Stimulated activated CD4-positive, alpha-beta T cell treated with anti-CD3 and anti-CD28 coated beads, TNF-alpha, amount 100 ng/mL, for 4 hours (primary cell): ENCODE measurements at places on chromosomes 6 and 20.

DNA sequence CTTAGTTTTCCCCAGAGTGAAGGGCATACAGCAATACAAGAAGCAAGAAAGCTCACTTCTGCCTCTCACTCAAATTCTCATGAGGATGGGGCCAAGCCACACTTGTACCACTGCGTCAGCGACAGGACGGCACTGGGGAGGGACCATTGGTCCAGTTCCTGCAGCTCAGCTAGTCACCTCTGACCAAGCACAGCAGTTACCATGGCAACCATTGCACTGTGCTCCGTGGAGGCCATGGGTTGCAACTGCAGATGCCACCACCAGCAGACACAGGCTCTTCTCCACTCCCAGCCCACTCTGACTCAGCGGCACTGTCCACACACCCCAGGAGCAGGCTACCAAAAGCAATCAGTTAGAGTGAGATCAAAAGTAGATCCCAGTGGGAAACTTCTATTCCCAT lies 441.1 kb upstream of the ARID1B start:
- no peak for DNase-seq

DNA sequence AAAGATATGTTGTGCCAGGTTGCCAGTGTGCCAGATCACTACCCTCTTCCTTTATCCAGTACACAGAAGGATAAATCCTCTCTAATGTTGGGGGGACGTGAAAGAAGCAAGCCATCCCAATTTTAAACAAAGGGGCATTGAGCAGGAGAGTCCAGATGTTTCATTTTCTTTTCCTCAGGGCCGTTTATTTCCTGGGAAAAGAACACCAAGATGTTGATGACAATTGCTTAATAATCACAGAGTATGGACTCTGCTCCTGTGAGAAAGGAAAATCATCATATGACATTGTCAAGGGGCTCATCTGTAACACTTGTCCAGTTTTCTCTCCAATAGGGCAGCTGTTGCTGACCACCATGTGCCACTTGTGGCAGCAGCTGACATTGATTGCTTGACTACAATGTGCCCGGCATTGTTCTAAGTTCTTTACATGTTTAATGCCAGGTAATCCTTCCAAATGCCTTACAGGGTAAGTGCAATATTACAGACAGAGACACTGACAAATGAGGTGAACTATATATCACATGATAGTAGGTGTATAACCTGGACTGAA lies 161.4 kb downstream of the CD109 start:
- no peak for DNase-seq

GRCh38 chr6:157500022-157500421 lies 119.0 kb downstream of the ZDHHC14 start:
- DNase-seq, result no peak

DNA sequence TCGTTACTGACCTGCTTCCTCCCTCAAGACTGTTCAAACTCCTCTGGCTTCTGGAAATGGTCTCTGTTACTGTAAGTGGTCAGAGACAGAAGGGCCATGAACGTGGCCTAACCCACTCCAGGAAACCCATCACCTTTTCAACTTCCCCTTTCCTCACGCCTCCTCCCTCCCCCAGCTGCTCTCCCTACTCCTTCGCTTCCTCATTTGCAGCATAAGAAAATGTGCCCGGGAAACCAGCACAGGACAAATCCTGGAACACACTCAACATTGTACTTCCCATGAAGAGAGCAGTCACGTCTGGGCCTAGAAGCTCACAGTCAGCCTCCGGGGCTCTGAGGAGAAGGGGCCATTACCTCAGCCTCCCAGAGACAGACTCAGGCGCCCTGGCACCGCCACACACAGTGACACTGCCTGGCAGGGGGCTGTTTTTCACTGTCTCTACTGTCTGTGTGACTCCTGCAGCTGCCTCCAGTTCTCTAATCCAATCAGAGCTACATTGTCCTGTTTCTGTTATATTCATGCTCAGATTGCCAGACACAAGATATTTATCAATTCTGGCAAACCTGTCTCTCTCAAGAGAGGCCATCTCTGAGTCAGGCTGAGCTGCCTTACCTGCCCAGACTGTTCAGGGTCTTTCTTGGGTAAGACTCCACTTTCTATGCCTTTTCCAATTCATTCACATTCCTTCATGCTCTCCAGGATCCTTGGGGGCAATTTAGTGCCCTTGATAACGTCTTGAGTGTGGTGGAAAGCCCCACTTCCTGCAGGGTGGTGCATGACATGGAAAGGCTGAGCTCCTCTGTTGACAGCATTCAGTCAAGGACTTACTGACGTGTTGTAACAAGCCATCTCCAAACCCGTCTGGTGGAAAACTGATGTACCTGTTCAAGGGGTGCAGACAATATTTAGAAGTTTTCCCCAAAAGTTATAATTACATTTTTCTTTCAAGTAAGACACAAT lies 242.2 kb downstream of the HIVEP2 start:
- DNase-seq, result no peak

DNA sequence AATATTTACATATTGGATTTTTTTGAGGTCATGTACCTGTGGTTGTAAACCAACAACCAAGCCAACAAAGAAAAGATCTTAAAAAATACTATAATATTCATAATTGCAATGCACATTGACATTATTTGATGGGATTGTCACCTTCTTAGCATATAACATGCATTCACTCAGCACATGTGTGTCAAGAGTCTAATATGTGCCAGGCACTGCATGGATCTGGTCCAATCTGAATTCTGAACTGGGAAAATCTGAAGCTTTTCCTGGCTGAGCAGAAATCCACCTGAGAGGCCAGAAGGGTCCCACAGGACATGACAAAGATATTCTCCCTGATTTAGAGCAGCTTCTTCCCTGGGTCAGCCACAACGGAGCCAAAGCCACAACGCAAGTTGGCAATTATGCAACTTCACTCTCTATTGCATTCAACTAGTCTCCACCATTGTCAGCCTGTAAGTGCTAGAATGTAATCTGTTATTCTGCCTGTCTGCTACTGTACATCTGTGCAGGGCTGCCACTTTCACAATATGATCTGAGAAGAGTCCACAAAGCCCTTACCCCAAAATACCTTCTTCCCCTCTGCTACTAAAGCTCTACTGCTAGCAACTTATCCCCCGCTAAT lies 17.0 kb upstream of the DDO start:
- no peak for DNase-seq

GRCh38 chr6:113246186-113246585 lies 611.0 kb upstream of the MARCKS start:
- DNase-seq, result no peak

- DNase-seq, result no peak
Measured at GRCh38 chr6:141303907-141304306, 828.8 kb upstream of the GJE1 start.

- no peak for DNase-seq
Measured at GRCh38 chr6:148577687-148578488, 168.9 kb upstream of the UST start.
